Naive thymus-derived CD8-positive, alpha-beta T cell (primary cell): ENCODE measurements at places on chromosomes 7 and 10. TPM values are rescaled to one million over a fixed set of nuclear protein-coding genes. Genes with fewer than 3 reads are reported as not detected.

- H3K36me3 ChIP-seq = no peaks in the 10 kb centered on the region
- no peaks in the 10 kb centered on the region for H3K4me1 ChIP-seq
- H3K27ac ChIP-seq = no peak overlapping the region
- H3K4me3 ChIP-seq = no peak overlapping the region
- H3K27me3 ChIP-seq = peaks cover 8% of the 10 kb centered on the region
Measured at GRCh38 chr10:4576206-4576605, 249.8 kb upstream of the AKR1E2 start.

GRCh38 chr7:51606601-51607154, 290.1 kb upstream of the COBL start:
- no peaks in the 10 kb centered on the region for H3K27me3 ChIP-seq
- H3K4me3 ChIP-seq = no peak overlapping the region
- H3K27ac ChIP-seq = no peak overlapping the region
- DNase-seq = no peak
- no peaks in the 10 kb centered on the region for H3K4me1 ChIP-seq

The CTAGE4 gene
- 1.8 TPM for total RNA-seq

The NKX1-2 gene
- total RNA-seq = not detected

The GDF10 gene
- total RNA-seq = 0.74 TPM

The PAPOLB gene
- total RNA-seq = not detected
